NCI-H1436 treated with DMSO at 0.1 percent for 48 hours (cell line): ENCODE measurements at places on chromosomes 1 and 21.

- DNase-seq, result no peak
These were observed 8.6 kb upstream of the LHX4 start for GRCh38 chr1:180221462-180221861.

DNA sequence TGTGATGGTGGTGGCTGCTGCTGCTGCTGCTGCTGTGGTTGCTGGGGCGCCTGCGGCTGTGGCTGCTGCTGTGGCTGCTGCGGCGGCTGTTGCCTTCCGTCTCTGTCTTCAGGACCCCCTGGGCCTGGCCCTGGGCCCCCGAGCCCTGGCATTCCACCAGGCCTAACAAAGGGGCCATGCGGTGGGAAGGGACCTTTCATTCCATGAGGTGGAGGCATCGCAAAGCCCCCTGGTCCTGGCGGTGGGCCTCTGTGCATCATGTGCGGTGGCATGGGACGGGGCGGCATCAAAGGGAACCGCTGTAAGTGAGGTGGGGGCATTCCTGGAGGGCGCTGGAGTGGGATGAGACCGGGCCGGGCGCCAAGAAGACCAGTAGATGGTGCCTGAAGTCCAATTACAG lies 12.4 kb downstream of the SOD1 start:
- no peak for DNase-seq

- DNase-seq, result no peak
These were observed 266.1 kb downstream of the DNM3 start for GRCh38 chr1:172107316-172107975.

GRCh38 chr1:222010306-222010705 lies 268.4 kb upstream of the DUSP10 start:
- no peak for DNase-seq

DNA sequence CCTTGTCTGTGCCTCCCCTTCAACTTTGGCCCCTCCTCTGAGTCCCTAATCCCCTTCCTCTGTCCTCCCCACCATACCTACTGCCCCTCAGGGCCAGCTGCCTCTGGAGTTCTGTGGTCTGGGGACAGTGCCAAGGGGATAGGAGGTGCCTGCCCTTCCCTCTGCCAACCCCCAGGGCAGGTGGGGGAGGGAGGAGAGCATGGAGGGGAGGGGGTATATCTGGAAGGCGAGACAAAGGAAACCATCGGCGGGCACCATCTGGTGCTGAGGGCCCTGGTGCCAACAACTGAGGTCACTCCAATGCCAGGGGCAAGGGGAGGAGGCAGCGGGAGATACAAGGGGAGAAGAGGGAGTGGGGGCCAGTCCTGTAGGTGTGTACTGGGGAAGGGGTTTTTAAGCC lies 9.6 kb downstream of the RAB25 start:
- DNase-seq, result no peak

GRCh38 chr1:56235909-56236510 lies 343.4 kb downstream of the PLPP3 start:
- no peak for DNase-seq

DNA sequence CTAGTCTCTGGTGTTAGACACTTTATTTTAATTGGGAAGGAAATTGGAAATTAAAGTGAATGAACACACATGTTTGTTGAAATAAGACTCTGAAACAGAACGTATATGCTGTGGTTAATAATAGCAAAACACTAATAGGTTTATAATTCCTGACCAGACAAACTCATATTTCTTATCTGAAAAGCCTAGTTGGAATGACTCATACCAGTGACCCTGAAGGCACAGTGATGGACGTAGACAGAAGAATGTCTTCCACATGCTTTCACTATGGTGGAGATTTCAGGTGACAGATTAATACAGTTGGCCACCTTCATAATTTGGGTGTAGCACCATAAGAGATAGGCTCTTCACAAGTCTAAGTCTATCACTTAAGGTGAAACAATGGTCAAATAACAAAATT lies 83.0 kb upstream of the COL11A1 start:
- no peak for DNase-seq

DNA sequence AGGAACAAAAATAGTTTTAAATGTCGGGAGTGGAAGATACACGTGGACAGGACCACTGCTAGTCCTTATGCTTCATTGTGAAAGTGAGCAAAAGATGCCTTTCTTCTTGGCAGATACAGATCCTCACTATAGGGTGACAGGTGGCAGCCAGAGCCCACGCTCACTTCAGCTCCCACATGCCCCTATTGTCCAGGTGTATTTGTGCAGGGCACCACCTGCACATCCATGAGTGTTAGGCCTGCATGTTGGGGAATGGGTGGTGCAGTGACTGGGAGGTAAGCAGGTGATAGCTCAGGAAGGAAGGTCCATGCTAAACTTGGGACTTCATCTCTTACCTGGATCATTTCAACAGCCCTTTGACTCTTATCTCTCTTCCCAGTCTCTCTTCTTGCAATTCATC lies 27.4 kb downstream of the SLC5A9 start:
- DNase-seq, result no peak

GRCh38 chr1:91161749-91162148 lies 139.9 kb upstream of the ZNF644 start:
- DNase-seq, result no peak

- no peak for DNase-seq
These were observed 711.1 kb upstream of the CHRM3 start for GRCh38 chr1:238675221-238675620.

DNA sequence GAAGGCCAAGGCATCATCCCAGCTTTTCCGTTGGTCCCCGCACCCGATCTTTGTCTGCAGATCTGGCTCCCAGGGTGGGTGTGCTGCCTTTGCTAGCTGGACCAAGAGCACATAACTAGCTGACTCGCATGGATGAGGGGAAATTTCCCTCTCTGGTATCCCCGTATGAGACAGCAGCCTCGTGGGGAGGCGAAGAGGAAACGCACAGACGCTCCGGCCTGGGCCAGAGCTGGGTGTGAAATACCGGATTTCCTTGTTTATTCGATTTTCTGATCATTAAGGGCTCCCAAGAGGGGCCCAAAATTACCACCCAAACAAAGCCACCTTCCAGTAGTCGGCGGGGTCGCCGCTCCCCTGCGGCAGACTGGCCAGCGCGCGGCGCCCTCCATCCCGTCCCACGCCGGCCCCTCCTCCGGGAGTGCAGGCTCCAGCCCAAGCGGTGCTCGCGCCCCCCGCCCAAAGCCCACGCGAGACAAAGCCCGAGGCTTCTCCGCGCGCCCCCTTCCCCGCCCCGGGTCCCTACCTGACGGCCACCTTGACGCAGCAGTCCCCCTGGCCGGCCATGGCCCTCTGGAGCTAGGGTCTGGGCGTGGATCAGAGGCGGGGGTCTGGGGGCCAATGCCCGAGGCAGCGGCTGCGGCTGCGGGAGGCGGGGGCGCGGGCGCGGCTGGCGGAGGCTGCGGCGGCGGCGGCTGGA lies 546 bp downstream of the KIF21B start:
- no peak for DNase-seq

DNA sequence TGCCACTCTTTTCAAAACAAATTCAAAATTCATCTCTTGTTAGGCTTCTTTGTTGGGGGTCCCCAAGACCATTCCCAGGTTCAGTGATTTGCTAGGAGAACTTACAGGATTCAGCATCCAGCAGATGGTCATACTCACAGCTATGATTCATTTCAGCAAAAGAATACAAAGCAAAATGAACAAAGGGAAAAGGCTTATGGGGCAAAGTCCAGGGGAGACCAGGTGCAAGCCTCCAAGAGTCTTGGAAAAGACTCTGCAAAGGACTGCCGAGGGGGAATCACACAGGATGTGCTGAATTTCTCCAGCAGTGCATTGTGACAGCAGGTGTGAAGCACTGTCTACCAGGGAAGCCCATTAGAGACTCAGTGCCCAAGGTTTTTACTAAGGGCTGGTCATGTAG lies 7.3 kb downstream of the TRAF5 start:
- no peak for DNase-seq

DNA sequence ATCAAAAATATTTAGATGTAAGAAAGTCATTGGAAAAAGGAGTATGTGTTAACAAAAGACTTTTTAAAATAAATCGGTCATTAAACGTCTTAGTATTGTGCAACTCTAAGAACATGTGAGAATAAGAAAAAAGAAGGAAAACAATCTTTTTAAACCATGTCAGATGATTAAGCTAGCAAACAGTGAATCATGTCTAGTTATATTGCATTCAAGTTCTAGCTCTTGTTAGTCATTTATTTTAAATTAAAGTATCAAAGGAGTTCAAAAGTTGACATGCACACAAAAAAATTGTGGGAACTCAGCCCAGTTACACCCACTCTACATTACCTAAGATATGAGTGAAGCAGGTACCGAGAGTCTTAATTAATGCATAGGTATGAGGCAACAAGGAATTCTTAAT lies 9.8 kb downstream of the FRRS1 start:
- DNase-seq, result no peak

DNA sequence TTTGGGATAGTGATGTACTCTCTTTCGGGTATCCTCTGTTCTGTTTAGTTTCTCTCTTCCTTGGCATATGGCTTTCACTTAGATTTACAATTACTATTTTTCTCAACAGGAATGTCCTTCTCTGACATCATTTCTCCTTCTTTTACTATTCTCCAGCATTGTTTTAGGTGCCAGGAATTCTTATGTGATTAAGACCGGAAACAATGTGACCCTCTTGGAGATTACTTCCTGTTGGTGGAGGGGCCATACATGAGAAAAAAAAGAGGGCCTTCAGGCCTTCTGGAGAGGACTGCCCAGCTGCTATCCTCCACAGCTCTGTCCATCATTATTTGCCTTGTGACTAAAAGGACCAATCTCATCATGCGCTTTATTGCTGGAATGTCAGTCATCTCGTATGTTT lies 50.4 kb upstream of the ADAMTS5 start:
- DNase-seq, result no peak

DNA sequence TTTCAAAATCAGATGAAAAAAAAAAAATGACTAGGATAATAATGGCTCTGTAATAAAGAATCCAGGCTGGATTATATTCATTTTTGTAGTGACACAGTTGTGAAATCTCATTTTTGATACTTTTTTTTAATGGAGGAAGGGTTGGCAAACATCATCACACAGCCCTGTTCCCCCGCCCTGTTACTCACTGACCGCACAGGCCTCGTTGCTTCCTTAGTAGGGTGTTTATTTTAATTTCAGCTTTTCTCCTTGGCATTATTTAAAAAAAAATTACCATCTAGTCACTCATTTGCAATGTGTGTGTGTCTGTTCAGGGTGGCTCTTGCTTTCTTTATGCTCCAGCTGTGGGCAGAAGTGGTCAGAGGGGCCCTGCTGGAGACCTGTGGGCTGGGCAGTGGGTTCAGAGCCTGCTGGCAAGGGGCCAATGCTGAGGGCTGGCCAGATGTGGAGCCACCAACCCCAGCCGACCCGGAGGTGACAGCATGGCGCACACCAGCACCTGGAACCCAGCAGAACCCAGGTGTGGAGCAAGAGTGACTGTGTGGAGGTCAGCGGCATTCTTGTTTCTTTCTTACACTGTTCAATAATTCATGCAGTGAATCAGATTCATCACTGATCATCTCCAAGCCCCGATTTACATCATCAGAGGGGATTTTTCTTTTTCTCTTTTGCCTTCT lies 44.6 kb downstream of the ZSCAN20 start:
- no peak for DNase-seq

- DNase-seq, result no peak
These were observed 634 bp downstream of the MYCBP start for GRCh38 chr1:38872401-38873026.

- DNase-seq, result no peak
These were observed 30.2 kb downstream of the ZZZ3 start for GRCh38 chr1:77652268-77652667.

DNA sequence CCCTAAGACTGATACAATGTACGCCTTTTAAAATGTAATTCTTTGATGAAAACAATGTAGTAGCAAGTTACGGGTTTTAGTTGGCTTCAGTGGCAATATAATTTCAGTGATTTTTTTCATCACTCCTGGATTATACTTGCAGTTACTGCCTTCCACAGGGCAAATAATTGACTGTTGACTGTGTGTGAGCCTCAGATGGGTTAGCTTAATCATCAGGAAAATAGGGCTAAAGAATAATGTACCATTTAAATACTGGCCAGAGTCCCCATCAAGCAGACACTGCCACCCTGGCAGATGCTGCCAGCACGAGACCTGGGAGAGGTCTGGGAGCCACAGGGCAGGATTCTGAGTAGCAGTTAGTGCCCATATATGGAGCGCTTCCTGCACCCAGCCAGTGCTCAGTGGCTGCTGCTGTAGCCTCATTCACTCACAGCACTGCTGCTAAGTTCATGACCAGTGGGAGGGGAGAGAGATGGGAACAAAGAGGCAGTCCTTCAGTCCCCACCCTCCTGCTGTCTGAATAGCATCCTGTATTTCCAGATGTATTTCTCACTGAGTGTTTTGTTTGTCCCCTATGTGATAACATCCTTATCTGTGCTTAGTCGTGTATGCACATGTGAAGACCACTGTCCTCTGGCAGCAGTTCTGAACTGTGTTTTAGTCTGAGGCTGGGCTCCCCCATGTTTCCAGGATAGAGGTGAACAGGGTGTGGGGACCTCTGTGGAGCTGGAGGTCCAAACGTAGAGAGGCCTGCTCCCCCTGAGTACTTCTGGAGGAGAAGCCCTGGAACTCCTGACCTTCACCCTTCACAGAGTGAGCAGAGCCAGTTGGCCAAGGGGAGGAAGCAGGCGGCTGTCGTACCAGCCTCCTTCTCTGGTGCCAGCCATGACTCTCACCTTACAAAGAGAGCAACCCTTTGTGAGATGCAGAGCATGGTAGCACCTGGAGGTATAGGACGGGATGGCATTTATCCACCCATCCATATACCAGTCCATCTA lies 80.4 kb downstream of the ADARB1 start:
- no peak for DNase-seq

DNA sequence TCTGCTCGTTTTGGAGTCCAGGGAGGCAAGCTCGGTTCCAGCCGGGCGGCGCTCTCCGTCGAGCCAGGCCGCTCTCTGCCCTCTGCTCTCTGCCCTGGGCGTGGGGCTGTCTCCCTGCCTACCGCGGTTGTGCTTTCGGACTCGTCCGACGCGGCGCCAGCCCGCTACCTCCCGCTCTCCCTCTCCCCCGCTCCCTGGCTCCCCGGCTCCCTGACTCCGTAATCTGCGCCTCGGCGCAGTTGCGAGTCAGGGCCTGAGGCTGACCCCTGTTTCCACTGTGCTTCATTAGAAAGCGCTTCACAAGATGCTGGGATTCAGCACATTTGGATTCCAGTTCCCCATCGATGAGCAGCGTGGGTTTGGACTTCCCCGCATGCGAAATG lies 2.2 kb downstream of the SOX13 start:
- no peak for DNase-seq

- DNase-seq, result no peak
These were observed 84.5 kb upstream of the C1orf174 start for GRCh38 chr1:3984586-3984985.

- DNase-seq, result no peak
These were observed 3.1 kb downstream of the CNIH3 start for GRCh38 chr1:224619209-224619608.
